ENCODE measurements at places on chromosomes 2 and 18.

DNA sequence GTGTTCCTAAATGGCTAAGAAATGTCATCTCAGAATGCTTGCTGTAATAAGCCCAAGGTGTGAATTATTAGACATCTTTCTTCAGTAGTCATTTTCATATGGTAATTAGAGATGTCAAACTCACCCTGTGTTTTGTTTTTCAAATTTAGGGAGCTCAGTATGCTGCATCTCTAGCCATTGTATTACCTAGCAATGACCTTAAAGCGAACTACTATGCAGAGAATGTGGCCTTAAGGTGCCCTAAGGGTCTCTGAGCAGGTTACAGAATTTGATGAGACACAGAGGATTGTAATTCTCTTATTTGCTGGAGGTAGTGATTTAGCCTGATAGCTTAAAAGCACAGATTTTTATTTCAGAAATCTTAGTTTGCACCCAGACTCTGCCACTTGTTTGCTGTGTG lies 1052.6 kb upstream of the DDX18 start:
- DNase-seq, result no peak

- DNase-seq, result no peak
These were observed 172.3 kb downstream of the UBE2E3 start for GRCh38 chr2:181152701-181153100.

DNA sequence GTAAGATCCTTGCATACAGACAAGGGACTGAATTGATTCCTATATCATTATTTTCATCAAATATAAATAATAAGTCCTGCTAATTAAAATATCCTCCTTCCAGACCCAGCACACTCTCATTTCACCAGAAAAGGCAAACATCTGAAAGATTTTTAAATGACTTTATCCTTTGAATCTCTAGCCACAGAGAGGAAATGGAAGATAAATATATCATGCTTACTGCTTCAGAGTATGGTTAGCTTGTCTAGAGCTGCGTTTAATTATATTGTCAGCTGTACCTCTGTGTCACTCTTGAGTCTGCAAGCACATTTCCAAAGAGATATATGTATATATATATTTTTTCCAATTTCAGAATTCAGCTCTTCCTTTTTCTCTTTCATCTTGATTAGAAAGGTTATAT lies 232.7 kb downstream of the TRIB2 start:
- DNase-seq, result no peak

DNA sequence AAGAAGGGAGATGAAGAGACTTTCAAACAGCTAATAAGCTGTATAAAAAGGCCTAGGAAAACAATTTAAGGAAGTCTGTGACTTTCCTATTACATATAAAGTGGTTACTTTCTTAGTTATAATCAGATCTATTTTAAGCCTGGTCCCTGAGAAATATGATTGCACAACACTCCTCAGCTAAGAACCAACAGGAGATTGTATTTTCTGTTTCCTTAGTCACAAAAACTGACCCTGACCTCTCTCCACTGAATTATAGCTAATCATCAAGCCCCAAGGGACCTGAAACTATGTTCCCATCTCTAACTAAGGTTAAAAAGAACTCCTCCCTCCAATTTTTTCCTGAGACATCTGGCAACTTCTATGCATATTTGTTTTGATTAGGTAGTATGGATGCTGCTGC lies 106.9 kb downstream of the ROCK1 start:
- DNase-seq, result no peak

DNA sequence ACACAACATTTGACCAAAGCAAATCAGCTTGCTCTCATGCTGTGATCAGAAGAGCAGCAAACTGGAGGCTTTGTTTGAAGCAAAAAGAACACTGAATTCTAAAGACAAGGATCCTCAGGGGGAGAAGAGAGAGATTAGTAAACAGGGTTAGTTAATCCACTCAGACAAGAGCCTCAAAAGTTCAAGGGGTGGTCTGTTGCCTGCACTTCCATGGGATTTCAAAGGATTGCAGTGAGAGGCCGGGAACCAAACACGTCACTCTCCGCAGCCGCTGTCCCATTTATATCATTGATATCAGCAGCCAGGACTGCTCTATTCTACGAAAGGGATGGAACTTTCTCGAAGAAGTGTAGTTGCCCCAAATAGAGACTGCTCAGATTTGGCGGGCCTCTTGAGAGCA lies 97.8 kb upstream of the SP3 start:
- no peak for DNase-seq

DNA sequence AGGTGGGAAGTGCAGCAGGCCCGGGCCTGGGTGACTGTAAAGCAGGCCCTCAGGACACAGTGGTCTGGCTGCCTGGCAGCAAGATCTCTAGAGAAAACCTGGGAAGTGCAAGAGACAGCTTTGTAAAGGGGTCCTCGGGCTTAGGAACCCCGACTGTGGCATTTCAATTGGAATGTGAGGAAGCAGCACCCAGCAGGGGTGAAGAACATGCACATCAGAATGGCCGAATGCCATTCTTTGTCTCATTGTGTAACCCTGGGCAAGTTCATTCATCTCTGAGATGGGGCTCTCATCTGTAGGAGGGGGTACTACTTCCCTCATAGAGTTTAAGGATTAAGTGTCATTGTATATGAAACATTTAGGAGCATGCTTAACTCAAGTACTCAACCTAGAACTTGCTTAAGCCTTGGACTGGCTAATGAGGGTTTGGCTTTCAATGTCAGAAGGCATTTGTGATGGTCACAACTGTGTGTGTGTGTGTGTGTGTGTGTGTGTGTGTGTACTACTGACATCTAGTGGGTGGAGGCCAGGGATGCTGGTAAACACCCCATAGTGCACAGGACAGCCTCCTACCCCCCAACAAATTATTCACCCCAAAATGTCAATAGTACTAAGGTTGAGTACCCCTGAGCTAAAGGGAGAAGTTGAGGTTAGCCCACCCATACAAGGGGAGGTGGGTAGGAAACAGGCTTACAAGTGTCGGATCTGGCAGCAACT lies 29.3 kb downstream of the MEX3C start:
- no peak for DNase-seq

DNA sequence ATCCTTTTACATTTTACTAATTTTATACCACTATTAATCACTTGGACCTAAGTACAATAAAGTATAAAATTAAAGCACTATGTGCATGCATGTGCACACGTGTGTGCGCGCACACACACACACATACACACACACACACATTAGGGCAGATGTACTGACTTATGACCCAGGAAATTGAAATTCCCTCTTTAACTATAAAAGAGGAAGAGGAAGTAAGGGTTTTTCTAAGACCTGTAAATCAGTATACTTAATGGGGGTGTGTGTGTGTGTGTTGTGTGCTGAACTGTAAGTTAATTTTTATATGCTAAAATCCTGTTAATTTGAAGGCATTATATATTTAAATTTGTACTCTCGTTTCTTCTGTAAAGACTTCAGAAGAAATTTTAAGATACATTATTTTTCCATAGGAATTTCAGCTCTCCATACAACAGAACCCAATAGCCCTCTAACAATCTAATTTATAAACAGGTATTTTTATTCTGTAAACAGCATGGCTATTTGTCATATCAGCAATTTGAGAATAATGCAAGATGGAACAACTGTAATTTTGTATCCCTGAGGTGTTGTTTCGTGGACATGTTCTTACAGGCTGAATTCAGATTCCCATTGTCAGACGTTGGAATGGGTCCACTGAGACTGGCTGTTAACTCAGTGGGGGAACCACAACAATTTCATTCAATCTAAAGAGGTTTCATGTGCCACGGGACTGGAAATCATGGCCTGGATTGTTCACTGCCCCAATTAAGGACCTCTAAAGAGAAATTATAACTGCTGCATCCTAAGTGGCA lies 90.9 kb downstream of the PLA2R1 start:
- no peak for DNase-seq

DNA sequence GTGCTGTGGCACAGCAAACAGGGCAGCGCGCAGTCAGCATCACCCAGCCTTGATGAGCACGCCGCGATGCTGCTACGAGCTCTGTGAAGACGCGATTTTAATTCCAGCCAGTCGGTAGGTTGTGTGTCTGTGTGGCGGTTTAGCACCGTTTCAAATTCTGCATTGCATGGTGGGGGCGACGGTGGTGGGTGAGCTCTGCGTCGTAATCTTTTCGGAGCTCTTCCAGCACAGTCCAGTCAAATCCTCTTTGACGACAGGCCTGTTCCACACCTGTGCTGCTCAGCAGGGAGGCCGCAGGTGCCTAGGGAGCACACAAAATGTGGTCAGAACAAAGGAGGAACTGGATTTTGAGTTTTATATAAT lies 8.6 kb downstream of the ALLC start:
- DNase-seq, result no peak

DNA sequence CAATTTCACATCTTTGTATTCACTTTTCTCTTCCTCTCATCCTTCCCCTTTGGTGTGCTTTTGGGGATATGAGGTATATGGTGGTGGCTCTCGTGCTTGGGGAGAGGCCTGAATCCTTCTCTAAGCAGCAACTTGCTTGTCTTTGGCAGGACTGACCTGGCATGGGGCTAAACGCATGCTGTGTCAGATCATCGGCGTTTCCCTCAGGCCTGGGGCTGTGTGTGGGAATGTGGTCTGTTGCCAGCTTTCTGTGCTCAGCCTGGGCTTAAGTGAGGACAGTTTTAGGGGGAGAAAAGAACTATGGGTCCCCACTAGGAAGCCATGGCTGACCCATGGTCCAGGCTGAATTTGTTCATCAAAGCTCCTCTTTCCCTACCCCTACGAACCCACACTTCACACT lies 60.7 kb downstream of the TET3 start:
- DNase-seq, result no peak

- DNase-seq, result no peak
These were observed 5.9 kb downstream of the ZSCAN30 start for GRCh38 chr18:35283923-35284794.

DNA sequence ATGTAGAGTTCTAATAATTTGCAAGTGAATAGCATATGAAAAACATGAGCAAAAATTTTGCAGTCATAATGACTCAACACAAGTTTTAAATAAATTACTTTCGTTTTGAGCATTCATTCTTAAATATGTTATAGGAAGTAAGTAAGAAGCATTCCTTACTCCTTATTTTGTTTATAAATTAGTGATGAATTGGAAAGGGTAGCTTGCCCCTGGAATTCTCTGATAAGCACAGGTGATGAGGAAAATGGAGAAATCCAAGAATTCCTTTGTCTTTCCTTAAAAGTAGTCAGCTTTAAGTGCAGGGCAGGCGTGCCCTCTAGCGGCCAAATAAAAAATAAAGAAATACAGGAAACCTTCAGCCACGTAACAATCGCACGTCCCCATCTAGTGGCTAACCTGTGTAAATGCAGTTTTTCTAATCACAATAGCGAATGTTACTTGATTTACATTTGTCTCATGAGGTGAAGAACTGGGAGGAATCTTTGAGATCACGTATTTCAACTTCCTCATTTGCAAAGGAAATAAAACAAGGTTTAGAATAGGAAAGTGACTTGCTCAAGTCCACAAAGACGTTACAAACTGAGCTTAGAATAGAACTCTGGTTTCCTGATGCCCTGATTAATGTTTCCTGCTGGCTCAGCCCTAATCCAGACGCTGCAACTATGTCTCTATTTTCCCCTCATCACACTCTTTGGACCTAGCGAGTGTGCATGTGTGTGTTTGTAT lies 47.2 kb upstream of the ZNG1B start:
- DNase-seq, result peak; percentile 70

DNA sequence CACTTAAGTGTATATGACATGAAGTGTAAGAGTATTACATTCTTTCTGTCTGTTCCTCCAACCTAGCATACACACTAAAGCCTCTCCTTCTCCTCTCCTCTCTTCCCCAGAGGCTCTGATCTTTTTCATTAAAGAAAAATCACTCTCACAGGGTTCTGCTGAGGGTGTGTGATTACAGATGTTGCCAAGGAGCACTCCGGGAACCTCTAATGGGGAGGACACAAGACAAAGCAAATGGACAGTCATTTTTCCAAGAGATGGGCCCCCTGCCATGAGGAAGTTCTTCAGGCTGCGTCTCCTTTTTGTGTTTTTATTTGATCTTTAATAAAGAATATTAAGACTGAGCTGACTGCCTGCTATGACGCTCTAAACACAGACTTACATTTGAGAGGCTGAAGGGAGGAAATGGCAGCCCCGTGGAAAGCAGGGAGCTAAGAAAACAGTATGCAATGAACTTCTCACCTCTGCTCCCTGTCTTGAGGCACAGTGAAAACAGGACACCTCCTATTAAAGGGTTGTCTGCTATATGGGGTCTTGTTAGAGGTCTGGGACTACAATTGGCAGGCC lies 578.1 kb downstream of the PIK3C3 start:
- no peak for DNase-seq

DNA sequence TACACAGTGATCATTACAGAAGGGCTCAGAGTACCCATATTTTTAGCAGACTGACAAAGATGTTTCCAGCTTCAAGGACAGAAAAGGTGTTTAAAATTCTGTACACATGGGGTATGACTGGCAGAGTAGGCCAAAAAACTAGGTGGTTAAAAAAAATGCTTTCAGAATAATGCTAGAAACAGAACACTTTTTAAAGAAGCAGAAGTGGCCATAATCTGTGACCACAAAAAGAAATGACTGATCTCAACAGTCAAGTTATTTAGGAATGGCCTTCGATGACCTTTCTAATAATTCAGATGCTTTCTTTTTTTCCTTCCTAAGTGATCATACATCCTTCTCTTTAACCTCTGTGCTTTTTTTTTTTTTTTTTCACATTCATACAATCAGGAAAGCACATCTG lies 4.1 kb upstream of the AQP4 start:
- no peak for DNase-seq

GRCh38 chr2:181891966-181892798 lies 652 bp downstream of the ITPRID2 start:
- peak; percentile 70 for DNase-seq

GRCh38 chr2:21358976-21359375 lies 235.2 kb downstream of the TDRD15 start:
- DNase-seq, result no peak

Measured in stimulated activated CD4-positive, alpha-beta T cell treated with anti-CD3 and anti-CD28 coated beads, Interleukin-15, amount 100 ng/mL, for 24 hours (primary cell).